Stimulated activated CD8-positive, alpha-beta memory T cell treated with anti-CD3 and anti-CD28 coated beads, Interleukin-4, amount 100 ng/mL, for 4 hours (primary cell): ENCODE measurements at places on chromosomes 3 and 15.

DNA sequence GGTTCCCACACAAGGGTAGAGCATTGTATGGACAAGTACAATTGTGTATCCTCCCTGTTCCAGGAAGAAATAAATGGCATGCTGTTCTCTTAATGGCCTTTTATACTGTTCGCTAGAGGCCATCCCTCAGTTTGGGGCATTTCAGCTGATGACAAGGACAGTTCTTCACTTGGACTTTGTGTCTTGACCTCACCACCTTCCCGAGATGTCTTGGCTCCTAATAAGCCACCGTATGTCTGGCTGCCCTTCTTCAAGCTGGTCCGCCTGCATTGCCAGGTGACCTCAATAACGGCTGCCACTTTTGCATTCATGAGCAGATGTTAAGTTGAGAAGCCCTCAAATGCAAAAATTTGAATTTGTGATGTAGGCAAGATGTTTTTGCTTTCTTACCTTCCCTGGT is 24.1 kb downstream of the ZBTB38 start:
- DNase-seq: no peak

DNA sequence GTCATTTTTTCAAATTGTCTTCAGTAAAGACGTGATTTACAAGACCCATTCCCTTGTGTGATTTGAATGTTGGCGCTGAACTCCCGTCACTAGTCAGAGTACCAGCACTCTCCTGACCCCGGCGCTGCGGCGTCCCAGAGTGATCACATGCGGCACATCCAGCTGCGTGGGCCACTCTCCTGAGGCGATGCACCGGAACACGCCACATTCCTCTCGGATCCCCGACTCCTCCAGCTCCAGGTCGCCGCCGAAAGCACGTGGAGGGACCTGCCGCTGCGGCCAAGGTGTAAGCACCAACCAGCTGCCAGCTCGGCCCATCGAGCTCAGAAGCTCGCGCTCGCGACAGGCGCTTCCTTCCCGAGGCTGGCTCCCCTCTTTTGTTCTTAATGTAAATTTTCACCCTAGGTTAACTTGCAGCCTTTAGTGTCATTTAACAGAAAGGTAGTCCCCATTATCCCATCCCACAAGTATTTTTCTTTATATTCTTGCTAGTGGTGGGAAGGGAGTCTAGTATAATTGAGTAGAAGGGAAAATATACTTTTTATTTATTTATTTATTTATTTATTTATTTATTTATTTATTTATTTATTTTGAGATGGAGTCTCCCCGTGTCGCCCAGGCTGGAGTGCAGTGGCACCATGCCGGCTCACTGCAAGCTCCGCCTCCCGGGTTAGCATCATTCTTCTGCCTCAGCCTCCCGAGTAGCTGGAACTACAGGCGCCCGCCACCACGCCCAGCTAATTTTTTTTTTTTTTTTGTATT is 61.7 kb upstream of the VGLL3 start:
- no peak for DNase-seq

DNA sequence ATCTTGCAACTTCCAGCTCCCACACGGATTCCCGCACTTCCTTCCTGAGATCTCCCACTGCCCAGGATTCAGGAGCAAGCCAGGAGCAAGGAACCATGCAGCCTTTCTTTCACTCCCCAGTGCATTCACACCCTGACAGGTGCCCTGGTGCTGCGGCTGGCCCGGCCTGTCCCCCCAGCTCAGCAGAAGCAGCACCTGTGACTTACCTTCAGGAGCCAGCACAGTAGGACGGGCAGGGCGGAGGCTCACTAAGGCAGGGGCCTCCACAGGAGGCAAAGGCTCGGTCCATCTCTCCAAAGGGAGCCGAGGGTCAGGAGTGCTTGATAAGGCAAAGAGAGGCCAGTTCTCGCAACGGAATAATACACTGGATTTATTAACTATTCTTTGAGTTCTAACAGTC is 4.8 kb downstream of the ANKRD63 start:
- no peak for DNase-seq

DNA sequence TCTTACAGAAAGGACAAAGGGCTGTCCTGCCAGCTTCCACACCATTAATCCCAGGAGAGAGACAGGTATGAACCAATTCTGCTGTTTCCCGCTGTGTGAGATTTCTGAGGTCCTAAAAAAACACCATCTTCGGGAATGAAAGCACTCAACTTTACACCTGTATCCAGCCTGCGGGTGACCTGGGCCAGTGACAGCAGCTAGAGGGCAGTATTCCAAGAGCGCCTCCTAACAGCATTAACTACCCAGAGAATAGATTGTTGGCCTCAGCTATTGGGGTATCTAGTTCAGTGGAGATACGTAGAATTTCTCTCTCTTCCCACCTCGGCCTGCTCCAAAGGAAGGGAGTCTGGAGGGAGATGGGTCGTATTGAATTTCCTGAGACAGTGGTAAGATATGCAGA is 55.1 kb downstream of the WDR76 start:
- no peak for DNase-seq

GRCh38 chr3:30743641-30744317 is 137.4 kb downstream of the TGFBR2 start:
- no peak for DNase-seq
